T-helper 1 cell (primary cell): ENCODE measurements at places on chromosomes 4 and X.

GRCh38 chr4:123632693-123633030 is 236.1 kb downstream of the SPRY1 start:
- no peak for DNase-seq

GRCh38 chrX:120377715-120378114 is 15.8 kb downstream of the ATP1B4 start:
- DNase-seq, result no peak

DNA sequence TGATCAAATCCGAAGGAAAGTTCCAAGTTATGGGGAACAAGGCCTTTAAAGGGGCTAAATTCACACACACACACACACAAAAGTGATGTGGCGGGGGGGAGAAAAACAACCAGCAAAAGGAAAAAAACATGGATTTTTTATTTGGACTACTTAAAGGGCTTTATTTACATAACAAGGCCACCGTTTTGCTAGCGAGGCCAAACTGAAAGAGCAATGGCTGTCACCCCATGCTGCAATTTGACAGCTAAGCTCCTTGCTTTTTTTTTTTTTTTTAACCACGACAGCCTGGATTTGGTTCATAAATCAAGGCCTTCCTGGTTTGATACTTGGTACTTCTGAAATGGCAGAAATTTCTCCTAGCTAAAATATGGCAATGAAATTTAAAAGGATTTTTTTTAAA is 99.6 kb upstream of the PTCHD1 start:
- DNase-seq, result no peak

GRCh38 chr4:176902710-176903323 is 110.1 kb upstream of the VEGFC start:
- DNase-seq, result no peak

- DNase-seq, result no peak
Measured at GRCh38 chr4:74362347-74362746, 2.6 kb upstream of the EREG start.

DNA sequence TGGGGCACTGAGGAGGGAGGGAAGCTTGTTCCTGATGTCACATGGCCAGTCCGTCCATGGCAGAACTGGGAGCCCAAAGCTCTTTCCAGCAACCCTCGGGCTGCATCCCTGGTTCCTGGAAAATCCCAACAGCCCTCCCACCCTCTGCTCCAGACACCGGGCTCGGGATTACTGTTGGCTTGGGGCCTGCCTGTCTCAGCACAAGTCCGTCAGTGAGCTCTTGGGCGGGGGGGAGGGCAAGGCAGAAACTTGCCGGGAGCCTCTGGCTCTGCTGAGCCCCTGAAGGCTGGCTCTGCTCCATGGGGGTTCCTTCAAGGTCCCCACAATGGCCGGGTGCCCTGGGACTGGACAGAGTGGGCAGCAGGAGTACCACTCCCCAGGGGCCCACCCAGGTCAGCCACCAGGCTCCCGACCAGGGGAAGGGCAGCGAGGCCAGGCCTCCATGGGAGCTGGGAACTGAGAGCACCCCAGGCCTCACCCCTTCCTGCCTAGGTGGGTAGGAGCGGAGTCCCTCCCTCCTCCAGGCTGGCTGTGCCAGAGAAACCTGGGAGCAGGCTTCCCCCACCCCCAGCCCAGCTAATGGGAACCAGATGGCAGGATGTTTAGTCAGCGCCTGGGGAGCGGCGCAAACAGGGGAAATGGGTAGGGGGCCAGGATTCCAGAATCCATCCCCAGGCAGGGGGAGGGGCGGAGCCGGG is 6.4 kb upstream of the HAUS7 start:
- no peak for DNase-seq

- no peak for DNase-seq
Measured at GRCh38 chr4:189787216-189788031, 153.2 kb upstream of the FRG1 start.

- DNase-seq, result no peak
Measured at GRCh38 chr4:73777612-73778011, 37.2 kb downstream of the CXCL8 start.

DNA sequence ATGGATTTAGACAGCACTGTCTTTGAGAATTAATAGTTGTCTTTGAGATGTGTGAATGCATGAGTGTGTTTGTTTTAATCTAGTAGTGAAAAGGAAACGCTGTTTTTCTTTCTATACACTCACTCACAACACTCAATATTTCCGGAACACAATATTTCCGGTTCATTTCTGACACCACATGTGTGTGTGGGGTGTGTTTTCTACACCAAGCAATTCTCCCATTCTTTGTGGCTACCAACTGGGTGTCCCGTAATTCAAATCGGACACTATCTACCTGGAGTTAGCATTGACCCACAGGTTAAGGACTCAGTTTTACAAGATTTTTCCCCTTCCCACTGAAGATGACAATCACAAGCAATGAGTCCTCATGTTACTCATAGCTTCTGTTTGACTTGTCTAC is 113.9 kb downstream of the SNCA start:
- DNase-seq, result no peak

DNA sequence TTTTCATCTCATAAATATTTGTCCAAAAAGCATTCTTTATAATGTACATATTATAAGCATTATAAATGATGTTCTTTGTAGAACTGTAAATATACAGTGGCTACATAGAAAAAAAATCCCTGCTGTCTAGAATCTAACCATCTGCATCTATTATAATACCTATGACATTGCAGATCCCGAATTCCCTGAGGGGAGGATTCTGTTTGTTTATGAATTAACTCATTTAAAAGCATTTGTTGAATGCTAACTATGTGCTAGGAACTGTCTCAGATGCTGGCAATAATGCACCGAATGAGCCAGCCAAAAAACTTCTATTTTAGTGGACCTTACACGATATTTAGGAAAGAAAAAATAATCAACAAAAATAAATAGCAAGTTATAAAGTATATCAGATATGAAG is 189.6 kb downstream of the PACRGL start:
- no peak for DNase-seq
